A673 (cell line): ENCODE measurements at places on chromosomes 4 and X. TPM values are rescaled to one million over a fixed set of nuclear protein-coding genes. Genes with fewer than 3 reads are reported as not detected.

- DNase-seq: no peak
These were observed 86.9 kb downstream of the RELL1 start for GRCh38 chr4:37599092-37599790.

DNA sequence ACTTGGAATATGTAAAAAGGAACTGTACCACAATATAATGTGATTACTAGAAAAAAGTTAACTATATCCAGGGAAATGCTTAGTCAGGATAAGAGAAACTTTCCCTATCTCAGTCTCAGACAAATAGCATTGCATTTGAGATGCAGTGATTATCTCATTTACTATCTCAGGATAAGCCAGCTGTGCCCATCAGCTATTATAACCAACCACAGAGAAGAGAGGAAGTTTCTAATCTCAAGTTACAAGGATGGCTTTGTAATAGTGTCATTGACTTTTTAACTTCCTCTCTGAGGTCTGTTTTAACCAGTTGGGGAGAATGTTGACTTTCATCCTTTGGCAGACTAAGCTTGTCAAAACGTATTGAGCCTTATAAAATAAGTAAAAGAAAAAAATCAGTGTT lies 56.5 kb downstream of the SNX25 start:
- peak; percentile 83 for DNase-seq

DNA sequence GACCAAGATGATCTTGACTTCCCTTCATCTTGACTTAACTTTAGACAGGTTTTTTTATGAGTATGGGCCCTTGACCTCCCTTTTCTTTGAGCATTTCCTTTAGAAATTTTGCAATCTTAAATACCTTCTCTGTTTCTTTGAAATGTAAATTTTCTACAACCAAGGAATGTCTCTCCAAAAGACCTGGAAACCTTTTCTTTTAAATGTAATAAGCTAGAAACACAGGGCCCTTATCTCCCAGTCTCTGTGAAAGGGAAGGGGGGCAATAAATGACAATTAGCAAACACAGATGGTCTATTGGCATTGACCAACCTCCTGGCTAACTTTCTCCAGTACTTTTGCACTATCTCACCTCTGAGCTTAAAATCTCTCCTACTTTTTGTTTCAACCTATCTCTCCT lies 144.3 kb upstream of the GK2 start:
- no peak for DNase-seq

- no peak for DNase-seq
These were observed 10.9 kb upstream of the SEL1L3 start for GRCh38 chr4:25873632-25874129.

DNA sequence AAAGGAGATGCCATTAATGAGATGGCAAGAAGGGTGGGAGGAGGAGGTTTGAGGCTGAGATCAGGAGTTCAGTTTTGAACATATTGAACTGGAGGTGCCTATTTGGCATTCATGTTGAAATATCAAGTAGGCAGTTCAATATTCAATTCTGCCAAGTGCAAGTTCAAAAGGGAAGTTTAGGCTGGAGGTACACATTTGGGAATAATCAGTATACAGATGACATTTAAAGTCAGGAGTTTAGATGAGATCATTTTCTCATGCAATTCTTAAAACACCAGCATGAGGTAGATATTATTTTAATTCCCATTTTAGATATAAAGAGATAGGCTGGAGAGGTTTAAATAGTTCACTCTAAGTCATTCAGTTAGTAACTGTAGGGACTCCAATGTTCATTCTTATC lies 26.1 kb downstream of the COQ2 start:
- no peak for DNase-seq

Gene RAB9B
- total RNA-seq: 0.61 and 0.67 TPM in 2 replicates

- no peak for DNase-seq
These were observed 414.3 kb downstream of the NAP1L3 start for GRCh38 chrX:93259029-93259428.

Gene BEX4
- 65.4 and 67.7 TPM in 2 replicates for total RNA-seq
